ENCODE measurements at places on chromosomes 6 and 20.

- no peak for DNase-seq
Measured at GRCh38 chr6:15596186-15596896, 66.5 kb downstream of the DTNBP1 start.

DNA sequence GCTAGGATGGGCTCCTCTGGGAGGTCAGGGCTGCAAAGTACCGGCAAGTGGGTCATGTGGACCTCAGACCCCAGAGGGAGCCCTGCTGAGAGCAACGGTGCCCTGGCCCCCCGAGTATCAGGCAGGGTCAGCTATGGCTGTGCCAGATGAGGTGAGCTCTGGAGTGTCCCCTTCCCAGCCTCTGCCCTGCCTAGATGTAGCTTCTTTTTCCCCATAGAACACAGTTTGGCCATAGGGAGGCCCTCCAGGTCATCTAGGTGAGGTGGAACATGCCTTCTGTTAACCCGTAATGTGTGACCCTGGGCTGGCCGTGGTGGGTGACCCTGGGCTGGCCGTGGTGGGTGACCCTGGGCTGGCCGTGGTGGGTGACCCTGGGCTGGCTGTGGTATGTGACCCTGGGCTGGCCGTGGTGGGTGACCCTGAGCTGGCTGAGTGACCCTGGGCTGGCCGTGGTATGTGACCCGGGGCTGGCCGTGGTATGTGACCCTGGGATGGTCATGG is 21.2 kb upstream of the PCMTD2 start:
- no peak for DNase-seq

- DNase-seq = no peak
Measured at GRCh38 chr6:79040083-79040482, 38.0 kb downstream of the PHIP start.

DNA sequence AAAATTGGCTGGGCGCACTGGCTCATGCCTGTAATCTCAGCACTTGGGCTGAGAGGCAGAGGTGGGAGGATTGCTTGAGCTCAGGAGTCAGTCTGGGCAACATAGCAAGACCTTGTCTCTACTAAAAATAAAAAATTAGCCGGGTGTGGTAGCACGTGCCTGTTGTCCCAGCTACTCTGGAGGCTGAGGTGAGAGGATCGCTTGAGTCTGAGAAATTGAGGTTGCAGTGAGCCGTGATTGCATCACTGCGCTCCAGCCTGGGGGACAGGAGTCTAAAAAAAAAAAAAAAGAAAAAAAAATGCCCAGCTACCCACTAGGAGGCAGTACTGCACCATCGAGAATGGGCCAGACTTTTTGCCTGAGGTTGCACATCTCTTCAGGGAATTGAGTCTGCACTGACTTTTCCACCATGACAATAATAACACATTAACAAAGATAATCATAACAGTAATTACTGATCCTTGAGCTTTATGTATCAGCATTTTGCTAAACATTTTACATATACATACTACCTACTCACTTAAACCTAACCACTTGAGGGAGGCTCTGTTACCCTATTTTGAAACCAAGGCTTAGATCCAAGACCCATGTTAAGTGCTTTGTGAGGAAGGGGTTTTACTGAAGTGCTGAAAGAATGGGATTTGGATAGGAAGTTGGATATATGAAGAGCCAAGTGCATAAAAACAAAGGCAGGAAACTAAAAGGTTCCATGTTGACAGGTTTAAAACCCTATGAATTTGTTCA is 21.0 kb downstream of the SRSF3 start:
- no peak for DNase-seq

GRCh38 chr20:13333793-13334192 is 112.7 kb downstream of the ISM1 start:
- DNase-seq = no peak

DNA sequence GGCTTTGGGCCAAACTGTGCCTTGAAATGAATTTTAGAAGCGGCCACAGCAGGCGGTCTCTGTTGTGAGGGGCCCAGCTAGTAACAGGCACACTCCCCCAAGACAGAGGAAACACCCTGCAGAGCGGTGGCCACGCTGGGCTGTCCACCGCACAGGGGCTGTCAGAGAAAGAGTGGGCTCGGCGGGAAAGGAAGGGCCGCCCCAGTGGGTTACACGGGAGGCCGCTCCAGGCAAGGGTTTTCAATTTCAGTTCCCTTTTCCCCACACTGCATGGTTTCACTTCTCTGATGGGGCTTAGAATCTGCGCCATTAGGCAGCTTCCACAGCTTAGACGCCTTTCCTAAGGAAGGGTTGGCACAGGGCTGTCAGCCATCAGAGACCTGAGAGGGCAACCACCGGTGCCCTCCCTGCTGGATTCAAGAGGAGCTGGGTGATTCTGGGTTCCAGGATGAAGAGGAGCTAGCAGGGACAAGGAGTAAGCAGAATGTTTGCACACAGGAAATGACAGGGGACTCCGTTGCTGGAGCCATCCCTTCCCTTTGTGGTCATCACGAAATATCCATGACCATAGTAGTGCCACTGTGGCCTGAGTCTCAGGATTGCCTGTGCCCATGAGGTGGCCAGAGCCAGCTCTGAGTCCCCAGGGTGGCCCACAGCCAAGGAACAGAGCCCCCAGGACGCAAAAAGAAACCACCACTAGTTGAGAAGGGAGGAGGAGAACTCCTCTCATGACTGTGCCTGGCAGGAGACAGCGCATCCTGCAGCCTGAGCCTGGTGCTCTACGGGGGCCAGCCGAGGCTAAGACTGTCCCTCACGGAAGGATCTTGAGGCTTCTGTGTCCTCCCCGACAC is 282.7 kb downstream of the NRN1 start:
- DNase-seq = no peak

DNA sequence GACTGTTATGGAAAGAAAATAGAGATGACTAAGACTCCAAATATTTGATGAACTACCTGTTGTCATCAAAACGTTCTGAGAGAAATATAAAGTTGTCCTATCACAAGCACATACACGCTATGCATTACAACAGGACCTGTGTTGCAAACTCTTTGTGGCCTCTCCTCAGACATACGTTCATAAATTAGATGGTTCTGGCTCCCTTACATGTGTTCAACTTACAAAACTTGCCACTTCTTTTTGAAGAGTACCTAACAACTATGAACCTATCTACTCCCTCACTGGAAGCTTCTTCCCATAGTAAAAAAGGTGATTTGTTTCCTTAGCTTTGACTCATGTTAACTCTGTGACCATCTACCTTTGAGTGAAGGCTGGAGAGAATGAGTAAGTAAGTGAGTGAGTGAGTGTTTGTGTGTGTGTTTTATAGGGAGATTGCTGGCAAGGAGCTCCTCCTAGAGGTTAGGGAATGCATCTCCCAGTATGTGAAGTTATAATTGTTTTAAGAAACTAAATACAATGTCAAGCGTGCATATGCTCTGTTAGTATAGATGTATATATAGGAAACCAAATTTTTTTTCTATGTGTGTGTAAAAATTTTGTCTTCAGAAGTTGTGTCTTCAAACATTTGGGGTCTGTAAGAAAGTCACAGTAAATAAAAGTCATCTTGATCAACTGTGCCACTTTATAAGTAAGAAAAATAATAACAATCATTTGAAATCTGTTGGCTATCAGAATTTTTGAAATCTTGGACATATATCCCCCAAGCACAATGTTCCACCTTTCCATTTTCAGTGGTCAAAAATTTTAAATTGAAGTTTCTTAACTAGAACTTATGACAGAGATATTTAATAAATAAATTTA is 1211.1 kb upstream of the GJE1 start:
- no peak for DNase-seq

GRCh38 chr20:8534368-8535160 is 402.5 kb downstream of the PLCB1 start:
- DNase-seq = no peak

GRCh38 chr6:168369786-168370185 is 50.2 kb upstream of the DACT2 start:
- DNase-seq = no peak

- no peak for DNase-seq
Measured at GRCh38 chr6:17968876-17969275, 18.6 kb downstream of the KIF13A start.

GRCh38 chr6:30542915-30543314 is 13.4 kb downstream of the GNL1 start:
- no peak for DNase-seq

- DNase-seq = no peak
Measured at GRCh38 chr6:5256952-5257351, 3.8 kb downstream of the LYRM4 start.

DNA sequence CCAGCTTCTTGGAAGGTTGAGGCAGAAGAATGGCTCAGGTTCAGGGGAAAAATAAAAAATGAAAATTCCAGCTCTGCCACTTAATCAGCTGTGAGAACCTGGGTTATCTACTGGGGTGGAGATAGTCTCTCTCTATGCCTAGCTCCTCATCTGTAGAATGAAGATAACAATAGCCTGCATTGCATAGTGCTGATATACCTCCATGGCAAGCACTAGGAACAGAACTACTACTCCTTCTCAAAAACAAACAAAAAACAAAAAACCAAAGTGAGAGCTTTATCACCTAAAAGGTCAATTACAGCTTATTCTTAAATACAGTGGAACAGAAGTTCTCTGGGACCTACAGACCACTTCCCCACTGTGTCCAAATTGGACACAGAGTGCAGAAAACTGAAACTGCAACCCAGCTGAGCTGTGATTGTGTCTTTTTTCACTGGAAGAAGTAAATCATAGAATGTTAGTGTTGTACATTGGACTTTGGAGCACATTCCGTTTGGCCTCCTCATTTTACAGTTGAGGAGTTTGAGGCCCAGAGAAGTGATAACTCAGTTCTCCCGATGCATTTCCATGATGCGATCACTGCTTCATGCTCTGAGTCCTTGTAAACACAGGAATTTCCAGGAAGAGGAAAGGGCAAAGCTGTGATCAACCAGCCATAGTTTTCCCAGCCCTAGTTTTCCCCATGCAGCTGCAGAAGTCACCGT is 23.3 kb downstream of the MTFR2 start:
- no peak for DNase-seq

DNA sequence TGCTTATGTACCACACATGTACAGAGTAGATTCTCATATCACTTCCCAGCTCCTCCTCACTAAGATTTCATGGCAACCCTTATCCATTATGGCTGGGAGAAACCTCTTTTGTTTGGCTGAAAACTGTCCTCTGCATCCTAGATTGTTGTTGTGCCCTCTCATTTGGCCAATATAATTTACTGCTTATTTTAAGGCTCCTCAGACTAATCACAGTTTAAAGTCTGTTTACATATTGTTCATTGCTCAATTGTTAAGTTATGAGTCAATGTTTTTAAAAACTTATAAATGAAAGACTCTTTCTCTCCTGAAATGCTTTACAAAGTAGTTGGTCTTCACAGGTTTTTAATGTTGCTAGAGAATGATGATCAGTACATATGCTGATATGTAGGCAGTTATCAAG is 57.3 kb downstream of the FAM83B start:
- no peak for DNase-seq

GRCh38 chr6:6891125-6891721 is 216.5 kb upstream of the RREB1 start:
- DNase-seq = no peak

DNA sequence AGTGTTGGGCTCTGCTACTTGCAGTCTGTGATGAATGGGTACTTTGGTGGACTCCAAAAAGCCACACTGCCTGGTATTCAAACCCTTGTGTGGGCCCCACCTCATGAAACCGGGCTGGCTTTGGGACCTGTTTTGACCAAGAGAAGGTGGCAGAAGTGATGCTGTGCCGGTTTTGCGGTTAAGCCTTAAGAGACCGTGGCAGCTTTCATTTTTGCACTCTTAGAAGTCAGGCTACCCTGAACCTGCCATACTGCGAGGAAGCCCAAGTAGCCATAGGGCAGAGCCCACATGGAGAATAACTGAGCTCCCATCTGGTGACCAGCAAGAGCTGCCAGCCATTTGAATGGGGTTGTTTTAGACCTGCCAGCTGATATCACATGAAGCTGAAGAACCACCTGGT is 10.2 kb downstream of the SULF2 start:
- no peak for DNase-seq

DNA sequence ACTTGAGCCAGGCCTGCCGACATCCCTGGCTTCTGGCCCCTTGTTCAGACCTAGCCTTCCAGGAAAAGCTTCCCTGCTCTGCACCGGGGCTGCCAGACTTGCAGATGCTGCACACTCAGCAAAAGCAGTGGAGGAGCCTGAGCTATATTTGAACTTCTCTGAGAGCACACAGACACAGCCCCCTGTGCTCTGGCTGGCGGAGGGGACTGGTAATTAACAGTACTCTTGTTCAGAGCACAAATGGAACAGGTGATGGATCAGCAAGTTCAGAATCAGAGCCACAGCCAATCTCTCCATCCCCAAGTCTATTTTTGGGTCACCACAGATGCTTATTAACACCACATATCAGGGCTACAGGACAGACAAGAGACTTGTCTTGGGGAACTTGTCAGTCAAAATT is 27.6 kb upstream of the RIMS4 start:
- DNase-seq = no peak

- DNase-seq = no peak
Measured at GRCh38 chr6:19752746-19753145, 84.4 kb upstream of the ID4 start.

DNA sequence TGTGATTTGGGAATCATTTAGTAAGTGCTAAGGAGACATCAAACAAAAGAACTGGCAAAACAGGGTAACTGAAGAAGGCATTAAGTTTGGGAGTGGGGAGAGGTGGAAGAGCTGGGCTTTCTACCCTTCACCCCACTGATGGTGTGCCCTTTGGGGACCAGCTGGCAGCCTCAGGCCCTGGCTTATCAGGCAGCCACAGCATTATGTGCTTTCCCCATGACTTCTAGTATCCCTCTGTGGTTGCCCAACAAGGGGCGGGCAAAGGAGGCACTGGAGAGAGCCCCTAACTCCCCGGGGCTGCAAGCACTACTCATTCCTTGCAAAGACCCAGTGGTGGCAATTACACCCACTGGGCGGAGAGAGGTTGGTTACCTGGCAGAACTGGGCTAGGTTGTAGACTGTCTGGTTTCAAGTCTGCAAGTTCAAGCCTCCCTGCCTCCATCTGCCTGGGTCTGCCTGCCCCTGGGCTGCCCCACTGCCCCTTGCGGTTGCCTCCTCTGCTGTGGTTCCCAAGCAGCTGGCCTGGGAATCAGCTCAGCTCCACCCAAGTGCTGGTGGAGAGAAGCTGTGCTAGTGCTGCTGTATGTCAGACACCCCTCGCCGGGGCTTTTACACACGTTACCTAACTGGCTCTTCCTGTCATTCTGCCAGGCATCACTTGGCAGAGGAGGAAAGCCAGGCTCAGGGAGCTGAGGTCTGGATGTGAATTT is 29.9 kb downstream of the KCNK5 start:
- no peak for DNase-seq

DNA sequence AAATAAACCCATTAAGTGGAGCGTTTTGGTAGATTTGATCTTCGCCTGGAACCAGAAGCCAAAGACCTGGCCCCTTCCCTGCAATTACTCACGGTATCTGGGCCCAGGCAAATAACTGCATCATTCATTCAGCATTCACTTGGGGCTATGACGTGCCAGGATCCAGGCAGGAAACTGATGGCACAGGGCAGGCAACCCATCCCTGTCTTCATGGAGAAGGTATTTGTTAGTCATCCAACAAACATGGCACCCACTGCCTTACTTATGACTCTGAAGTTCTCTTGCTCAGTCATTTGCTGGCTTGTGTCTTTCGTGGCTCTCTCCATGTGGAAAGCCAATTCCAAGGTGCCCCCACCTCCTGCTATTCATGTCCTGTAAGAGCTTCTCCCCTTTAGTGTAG is 232.4 kb downstream of the BMP7 start:
- no peak for DNase-seq

GRCh38 chr20:53331151-53331973 is 262.3 kb downstream of the ZNF217 start:
- DNase-seq = no peak
